ENCODE measurements at places on chromosomes 6 and 20.

DNA sequence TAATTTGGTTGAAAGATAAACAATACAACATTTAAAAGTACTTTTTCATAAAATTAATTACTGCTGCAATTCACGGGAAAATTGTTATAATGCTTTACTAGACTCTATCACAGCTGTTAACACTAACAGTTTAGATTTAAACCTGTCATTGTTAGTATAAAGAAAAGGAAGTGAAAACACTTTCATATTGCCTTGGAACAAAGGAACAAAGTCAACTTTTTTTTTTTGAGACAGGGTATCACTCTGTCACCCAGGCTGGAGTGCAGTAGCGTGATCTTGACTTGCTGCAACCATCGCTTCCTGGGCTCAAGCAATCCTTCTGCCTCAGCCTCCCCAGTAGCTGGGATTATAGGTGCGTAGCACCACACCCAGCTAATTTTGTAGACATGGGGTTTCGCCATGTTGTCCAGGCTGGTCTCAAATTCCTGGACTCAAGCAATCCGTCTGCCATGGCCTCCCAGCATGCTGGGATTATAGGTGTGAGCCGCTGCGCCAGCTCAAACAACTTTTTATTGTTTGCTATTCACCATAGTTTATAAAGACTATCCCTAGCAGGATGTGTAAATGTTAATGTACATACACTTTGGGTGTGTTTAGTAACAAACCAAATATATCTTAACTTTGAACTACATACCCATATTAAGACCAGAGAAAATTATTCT is 22.1 kb downstream of the SLC35A1 start:
- no peak for DNase-seq

DNA sequence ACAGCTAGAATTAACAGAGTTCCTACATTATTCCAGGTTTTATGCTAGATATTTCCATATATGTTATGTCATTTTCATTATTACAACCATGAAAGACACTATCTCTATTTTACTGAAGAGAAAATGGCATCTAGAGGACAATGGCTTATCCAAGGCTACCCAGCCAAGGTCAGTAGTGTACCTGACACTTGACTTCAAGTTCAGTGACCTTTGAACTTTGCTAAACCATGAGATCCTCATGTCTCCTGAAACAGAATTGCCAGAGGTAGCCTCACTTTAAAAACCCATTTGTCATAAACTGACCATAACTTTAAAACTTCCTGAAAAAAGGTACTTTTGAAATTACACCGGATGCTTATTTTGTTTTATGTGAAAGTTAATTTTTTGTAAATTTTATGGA is 14.4 kb downstream of the NAPB start:
- DNase-seq = no peak

GRCh38 chr6:156777577-156778453 is 637 bp downstream of the ARID1B start:
- DNase-seq = no peak

DNA sequence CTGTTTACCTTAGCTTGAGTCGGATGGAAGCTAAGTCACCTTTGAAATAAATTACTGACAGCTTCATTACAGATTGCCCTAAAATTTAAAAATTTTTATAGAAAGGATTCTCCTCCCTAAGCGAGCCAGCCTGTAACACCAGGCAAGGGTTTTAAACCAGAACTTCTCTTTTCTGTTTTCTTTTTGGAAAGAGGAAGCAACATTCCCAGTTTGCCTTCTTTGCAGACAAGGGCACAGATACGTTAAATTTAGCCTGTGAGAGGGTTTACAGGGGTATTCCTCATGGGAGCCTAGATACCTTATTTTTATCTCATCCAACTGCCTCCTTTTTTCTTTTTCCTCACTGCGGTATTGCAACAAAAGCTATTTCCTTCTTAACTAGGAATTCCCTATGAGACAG is 45.0 kb downstream of the GNAS start:
- DNase-seq = no peak
